ENCODE measurements at places on chromosomes 5 and 9. TPM values are rescaled to one million over a fixed set of nuclear protein-coding genes. Genes with fewer than 3 reads are reported as not detected.

SLC34A1 gene
- total RNA-seq = not detected

KLHL3 gene
- 5.3 TPM for total RNA-seq

DNA sequence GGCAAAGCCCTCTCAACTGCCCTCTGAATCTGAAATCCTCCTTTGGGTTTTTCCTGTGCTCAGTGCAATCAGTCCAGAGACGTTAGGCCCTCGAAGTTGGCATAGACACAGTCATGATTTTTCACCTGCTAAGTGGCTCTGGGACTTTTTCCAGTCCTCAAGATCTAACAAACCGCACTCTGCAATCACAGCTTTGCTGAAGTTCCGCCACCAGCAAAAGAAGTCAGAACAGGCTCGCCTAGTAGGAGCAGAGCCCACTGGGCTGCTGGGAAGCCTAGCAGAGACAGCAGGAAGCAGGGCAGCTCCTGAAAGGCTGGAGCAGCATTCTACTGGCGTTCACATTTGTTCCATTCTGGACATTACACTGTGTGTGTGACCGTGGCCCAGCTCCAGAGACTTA is 222.8 kb upstream of the KIF2A start:
- H3K27ac ChIP-seq = no peak overlapping the region
- H3K27me3 ChIP-seq = no peaks in the 10 kb centered on the region
- H3K4me3 ChIP-seq = no peak overlapping the region
- no peak for DNase-seq
- H3K36me3 ChIP-seq = no peaks in the 10 kb centered on the region

IGIP gene
- 4.4 TPM for total RNA-seq

DNA sequence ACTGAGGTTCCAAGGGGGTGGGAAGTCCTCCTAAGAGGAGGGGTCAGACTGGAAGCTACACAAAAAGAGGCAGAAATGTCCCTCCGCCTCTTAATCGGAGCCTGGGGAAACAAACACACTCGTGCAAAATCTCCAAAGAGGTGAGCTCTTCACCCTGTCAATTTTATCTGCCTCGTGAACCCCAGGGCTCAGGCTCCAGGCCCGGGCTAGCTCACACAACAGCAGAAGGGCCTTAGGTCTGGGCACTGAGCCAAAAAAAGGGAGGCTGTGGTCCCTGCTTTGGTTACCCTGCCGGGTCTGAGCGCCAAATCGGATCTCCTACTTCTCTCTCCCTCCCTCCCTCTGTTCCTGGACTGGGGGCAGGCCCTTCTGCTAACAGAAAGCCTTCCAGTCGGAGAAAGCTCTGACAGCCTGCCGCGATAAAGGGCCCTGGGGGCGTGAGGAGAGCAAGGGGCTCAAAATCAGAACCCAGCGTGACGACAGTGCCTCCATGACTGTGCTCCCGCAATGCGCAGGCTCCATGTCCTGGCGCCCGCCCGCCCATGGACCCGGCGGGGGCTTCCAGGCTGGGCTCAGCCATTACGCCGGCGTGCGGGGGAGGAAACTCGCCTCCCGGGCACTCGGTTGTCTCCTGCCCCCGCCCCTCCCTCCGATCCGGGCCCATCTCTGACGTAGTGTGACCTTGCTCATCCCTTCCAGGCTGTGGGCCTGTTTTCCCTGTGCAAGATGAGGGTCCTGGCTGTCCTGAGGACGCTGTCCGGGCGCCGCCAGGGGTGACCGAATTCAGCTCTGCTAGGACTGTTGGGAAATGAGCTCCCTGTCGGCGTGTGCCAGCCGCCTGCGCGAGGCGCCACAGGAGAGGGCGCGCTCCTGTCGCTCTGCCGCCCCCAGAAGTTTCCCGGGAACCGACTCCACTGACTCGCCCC is 865 bp upstream of the SLC22A4 start:
- DNase-seq = peak; percentile 93
- no peaks in the 10 kb centered on the region for H3K27me3 ChIP-seq
- H3K4me1 ChIP-seq = peaks cover 9% of the 10 kb centered on the region
- peak overlapping the region; percentile 34 for H3K4me3 ChIP-seq

GRCh38 chr9:91426123-91426745 is 2.6 kb upstream of the NFIL3 start:
- H3K27me3 ChIP-seq = no peaks in the 10 kb centered on the region
- H3K4me3 ChIP-seq = no peak overlapping the region
- H3K4me1 ChIP-seq = no peaks in the 10 kb centered on the region
- no peak overlapping the region for H3K27ac ChIP-seq
- DNase-seq = peak; percentile 52

DNA sequence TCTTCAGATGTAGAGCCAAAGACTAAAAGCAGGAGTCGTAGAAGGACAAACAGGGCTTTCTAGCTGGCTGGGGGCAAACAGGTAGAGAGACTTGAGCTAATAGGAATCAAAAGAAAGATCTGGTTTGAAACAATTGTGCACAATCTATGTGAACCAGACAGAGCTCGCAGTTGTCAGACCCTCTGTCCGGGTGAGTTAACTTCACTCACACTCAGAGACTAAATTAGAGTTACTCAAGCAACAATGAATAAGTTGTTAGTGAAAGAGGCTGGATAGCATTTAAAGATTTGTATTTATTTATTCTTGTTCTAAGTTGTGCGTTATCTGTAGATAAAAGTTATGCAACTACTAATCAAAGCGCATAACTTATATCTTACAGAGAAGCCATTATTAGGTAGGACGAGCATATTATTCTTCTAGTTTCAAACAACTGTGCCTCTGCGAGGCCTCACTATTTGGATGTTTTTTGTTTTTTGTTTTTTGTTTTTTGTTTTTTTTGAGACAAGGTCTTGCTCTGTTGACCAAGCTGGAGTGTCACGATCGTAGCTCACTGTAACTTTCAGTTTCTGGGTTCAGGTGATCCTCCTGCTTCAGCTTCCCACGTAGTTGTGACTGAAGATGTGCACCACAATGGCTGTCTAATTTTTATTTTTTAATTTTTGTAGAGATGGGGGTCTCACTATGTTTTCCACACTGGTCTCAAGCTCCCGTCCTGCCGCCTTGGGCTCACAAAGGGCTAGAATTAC is 13.2 kb upstream of the LNPEP start:
- no peaks in the 10 kb centered on the region for H3K36me3 ChIP-seq
- no peak overlapping the region for H3K4me3 ChIP-seq
- no peaks in the 10 kb centered on the region for H3K4me1 ChIP-seq

GRCh38 chr5:93277051-93277450 is 304.0 kb downstream of the NR2F1-AS1 start:
- no peak overlapping the region for H3K27ac ChIP-seq
- H3K4me1 ChIP-seq = peaks cover 5% of the 10 kb centered on the region
- H3K27me3 ChIP-seq = no peaks in the 10 kb centered on the region
- no peak overlapping the region for H3K4me3 ChIP-seq
- no peak for DNase-seq

DNA sequence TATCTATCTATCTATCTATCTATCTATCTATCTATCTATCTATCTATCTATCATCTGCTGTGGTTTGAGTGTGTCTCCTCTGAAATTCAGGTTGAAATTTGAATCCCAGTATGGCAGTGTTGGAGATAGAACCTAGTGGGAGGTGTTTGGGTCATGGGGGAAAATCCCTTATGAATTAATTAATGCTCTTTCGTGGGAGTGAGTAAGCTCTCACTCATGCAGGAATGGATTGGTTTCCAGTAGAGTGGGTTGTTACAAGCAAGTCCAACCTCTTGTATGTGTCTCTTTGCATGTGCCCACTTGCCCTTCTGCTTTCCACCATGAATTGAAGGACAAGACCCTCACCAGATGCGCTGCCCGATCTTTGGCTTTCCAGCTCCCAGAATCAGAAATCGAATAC is 113.0 kb downstream of the ANXA1 start:
- no peak overlapping the region for H3K4me3 ChIP-seq
- H3K36me3 ChIP-seq = no peaks in the 10 kb centered on the region
- no peaks in the 10 kb centered on the region for H3K4me1 ChIP-seq
- DNase-seq = no peak
- no peaks in the 10 kb centered on the region for H3K27me3 ChIP-seq

STK32A gene
- total RNA-seq = 2.3 TPM

All from hepatocyte (in vitro differentiated cells).